Neural crest cell (in vitro differentiated cells): ENCODE measurements at places on chromosomes 12 and 14. TPM values are rescaled to one million over a fixed set of nuclear protein-coding genes. Genes with fewer than 3 reads are reported as not detected.

- no peak overlapping the region for H3K4me3 ChIP-seq
- H3K4me1 ChIP-seq: peaks cover 47% of the 10 kb centered on the region
- no peak overlapping the region for H3K27ac ChIP-seq
- H3K36me3 ChIP-seq: no peaks in the 10 kb centered on the region
- H3K27me3 ChIP-seq: peaks cover 10% of the 10 kb centered on the region
- no peak for DNase-seq
Measured at GRCh38 chr14:97379091-97379531, 581.9 kb downstream of the VRK1 start.

DNA sequence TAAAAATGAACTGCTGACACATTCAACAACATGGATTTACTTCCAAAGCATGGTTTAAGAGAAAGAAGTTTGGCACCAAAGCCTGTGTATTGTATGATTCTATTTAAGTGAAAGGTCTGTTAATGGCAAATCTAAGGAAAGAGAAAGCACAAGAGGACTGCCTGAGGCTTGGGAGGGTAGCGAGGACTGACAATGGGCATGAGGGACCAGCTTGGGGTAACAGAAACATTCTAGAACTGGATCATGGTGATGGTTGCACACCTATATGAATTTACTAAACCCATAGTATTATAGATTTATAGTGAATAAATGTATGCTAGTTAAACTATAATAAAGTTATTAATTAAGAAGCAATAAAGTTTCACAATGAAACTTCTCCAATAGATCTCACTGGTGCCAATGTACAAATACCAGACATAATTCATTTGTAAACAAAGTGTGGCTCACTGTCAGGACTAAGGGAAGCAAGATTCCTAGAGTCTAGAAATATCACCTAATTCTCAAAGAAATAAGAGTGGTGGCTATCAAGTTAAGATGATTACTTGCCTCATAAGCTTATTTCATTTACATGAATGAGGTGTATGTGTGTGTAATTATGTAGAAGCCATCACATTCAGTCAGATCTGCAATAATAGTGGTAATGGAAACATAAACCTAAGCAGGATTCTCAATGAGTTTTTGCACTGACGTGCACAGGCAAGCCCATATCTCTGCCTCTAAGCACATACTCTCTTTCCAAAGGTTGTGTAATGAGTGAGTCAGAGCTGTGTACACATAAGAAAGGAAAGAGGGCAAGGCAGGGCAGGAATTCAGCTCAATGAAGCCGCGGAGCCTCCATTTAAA lies 353.4 kb downstream of the KCNH5 start:
- H3K27me3 ChIP-seq: no peaks in the 10 kb centered on the region
- no peaks in the 10 kb centered on the region for H3K36me3 ChIP-seq
- H3K4me3 ChIP-seq: no peak overlapping the region
- peak overlapping the region; percentile 8 for H3K27ac ChIP-seq

GRCh38 chr12:12018454-12018853 lies 52.3 kb upstream of the BCL2L14 start:
- H3K27ac ChIP-seq: peak overlapping the region; percentile 79
- DNase-seq: no peak
- H3K36me3 ChIP-seq: no peaks in the 10 kb centered on the region

- no peak for DNase-seq
- peaks cover 20% of the 10 kb centered on the region for H3K4me1 ChIP-seq
- H3K36me3 ChIP-seq: no peaks in the 10 kb centered on the region
- H3K4me3 ChIP-seq: no peak overlapping the region
- no peak overlapping the region for H3K27ac ChIP-seq
- H3K27me3 ChIP-seq: no peaks in the 10 kb centered on the region
Measured at GRCh38 chr14:103763730-103764488, 48.3 kb downstream of the ZFYVE21 start.

GRCh38 chr14:83908419-83908818 lies 1621.5 kb upstream of the FLRT2 start:
- H3K4me1 ChIP-seq: no peaks in the 10 kb centered on the region
- no peak overlapping the region for H3K4me3 ChIP-seq
- no peaks in the 10 kb centered on the region for H3K27me3 ChIP-seq

GRCh38 chr14:31963587-31963986 lies 113.5 kb upstream of the ARHGAP5 start:
- H3K27me3 ChIP-seq: no peaks in the 10 kb centered on the region
- DNase-seq: no peak
- H3K4me1 ChIP-seq: peaks cover 47% of the 10 kb centered on the region
- H3K4me3 ChIP-seq: no peak overlapping the region

GRCh38 chr12:122130150-122130549 lies 43.9 kb downstream of the IL31 start:
- no peak for DNase-seq
- peaks cover 6% of the 10 kb centered on the region for H3K4me1 ChIP-seq
- no peak overlapping the region for H3K4me3 ChIP-seq
- no peaks in the 10 kb centered on the region for H3K36me3 ChIP-seq

DNA sequence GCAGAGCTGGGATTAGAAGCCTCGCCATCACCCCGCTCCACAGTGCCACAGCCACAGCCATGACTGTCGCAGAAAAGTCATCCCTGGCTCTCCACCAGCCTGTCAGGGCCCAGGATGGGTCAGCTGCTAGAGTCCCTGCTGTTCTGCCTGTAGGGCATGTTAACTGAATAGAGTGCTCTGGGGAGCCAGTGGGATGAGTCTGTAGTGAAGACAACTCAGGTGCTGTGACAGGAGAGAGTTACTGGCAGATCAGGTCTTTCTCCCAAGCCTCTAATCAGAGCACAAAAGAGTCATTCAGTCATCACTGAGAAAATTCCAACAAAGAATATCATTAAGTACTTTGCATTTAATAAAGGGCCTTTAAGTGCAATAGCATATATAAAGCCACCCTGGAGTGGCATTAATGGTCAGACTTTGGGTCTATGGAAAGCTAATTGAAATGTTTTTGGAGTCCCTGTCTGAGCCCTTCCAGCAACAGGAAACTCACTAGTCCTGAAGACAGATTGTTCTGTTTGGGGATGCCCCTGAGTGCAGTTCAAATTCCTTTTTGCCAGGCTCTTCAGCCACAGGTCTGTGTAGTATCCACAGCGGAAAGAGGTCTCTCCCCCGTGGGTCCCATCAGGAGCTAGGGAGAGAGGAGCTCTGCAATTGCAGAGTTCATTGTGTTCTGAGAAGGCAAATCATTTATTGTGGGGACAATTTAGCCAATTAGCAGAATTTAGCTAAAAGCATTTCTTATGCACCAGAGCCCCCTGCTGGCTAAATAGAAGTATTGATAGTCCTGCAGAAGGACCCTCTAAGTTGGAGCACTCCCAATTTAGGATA lies 45.2 kb upstream of the C14orf132 start:
- H3K27me3 ChIP-seq: peaks cover 41% of the 10 kb centered on the region
- peak; percentile 25 for DNase-seq

GRCh38 chr12:8089716-8090115 lies 7.6 kb downstream of the NECAP1 start:
- H3K27ac ChIP-seq: no peak overlapping the region
- H3K27me3 ChIP-seq: no peaks in the 10 kb centered on the region
- DNase-seq: no peak

GRCh38 chr12:108633081-108633533 lies 587 bp downstream of the SELPLG start:
- H3K4me1 ChIP-seq: peaks cover 47% of the 10 kb centered on the region
- no peak for DNase-seq
- H3K36me3 ChIP-seq: no peaks in the 10 kb centered on the region

CEBPE gene
- total RNA-seq: not detected in 2 replicates

FOXA1 gene
- total RNA-seq: not detected in 2 replicates

SPIC gene
- total RNA-seq: not detected in 2 replicates

TOX4 gene
- total RNA-seq: 59.7 and 64.3 TPM in 2 replicates

NINJ2 gene
- 0.42 TPM in 1 of 2 replicates, not detected in the other for total RNA-seq

VDR gene
- total RNA-seq: not detected in 2 replicates

RASSF9 gene
- total RNA-seq: not detected in 2 replicates

EXOC3L4 gene
- total RNA-seq: not detected in 2 replicates

CCDC196 gene
- not detected in 2 replicates for total RNA-seq

CD69 gene
- total RNA-seq: not detected in 2 replicates
